ENCODE measurements at places on chromosomes 13 and 19.
A peak's percentile ranks its signal among the peaks of the same experiment; 100 is the strongest.

DNA sequence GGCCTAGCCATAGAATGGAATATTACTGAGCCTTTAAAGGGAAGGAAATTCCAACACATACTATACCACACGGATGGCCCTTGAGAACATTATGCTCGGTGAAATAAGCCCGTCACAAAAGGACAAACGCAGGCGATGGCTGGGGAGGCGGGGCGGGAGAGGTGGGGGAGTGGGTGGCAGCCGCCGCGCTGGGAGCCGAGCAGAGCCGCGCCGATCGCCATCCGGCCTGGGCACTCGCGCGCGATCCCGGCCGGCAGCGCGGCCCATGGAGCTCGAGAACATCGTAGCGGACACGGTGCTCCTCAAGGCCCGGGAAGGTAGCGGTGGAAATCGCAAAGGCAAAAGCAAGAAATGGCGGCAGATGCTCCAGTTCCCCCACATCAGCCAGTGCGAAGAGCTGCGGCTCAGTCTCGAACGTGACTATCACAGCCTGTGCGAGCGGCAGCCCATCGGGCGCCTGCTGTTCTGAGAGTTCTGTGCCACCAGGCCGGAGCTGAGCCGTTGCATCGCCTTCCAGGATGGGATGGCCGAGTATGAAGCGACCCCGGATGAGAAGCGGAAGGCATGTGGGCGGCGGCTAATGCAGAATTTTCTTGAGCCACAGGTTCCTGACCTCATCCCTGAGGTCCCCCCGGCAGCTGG, 140.1 kb downstream of the ZDHHC20 start:
- no peak for DNase-seq

DNA sequence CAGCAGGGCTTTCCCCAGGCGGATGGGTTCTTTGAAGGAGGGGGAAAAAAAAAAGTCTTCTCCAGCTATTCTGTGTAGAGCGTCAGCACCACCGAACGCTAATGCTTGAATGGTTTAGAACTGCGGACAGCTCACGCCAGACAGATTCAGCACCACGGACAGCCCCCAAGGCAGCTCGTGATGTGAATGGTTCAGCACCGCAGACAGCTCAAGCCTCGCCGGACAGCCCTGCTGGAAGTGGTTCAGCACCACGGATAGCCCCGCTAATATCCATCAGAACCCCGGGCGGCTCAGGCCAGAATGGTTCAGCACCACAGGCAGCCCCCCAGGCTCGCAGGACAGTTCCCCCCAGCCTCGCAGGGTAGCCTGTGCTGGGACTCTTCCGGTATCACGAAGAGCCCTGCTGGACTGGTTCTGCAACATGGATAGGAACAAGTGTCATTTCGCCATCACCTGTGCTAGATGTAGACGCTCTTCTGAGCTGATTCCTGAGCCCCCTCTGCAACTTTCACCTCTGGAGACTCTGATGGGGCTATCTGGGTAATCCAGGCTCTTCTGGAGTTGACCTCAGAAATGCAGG, 4.9 kb upstream of the SMIM17 start:
- DNase-seq: peak; percentile 72

DNA sequence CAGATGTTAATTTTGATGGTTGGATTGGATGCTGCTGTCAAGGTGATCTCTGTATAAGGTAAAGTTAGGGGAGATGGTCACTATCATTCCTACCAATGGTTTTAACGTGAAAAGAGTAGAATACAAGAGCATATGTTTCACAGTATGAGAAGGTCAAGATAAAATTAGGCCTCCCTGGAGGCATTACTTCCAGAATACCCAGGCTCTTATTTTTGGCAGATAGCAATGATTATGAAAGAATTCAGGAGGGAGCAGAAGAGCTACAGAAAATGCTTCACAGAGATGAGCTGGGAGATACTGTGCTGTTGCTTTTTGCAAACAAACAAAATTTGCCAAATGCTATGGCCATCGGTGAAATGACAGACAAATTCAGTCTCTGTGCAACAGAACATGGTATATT, 547.5 kb upstream of the SPRY2 start:
- DNase-seq: no peak

GRCh38 chr13:106471957-106472543, 63.4 kb downstream of the EFNB2 start:
- peak; percentile 84 for DNase-seq
